CD4-positive, alpha-beta T cell treated with Interferon gamma for 1 hour (primary cell): ENCODE measurements at places on chromosomes 4 and X.

DNA sequence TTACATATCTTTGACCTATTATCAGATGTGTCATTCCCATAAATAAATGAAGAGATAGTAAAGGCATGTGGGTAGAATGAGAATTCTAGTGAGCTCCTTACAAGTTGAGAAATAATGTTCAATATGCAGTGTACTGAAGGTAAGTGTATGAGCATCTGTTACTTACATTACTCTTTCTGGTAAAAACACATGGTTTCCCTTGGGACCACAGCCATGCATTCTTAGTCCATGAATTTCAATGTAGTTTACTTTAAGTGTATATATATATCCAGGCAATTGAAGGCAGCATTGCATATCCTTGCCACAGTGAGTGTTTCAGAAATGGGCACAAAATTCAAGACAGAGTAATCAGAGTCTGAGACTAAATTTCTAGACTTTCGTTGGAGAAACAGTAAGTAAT, 277.2 kb downstream of the CXXC4 start:
- no peak for DNase-seq

- no peak for DNase-seq
These were observed 616.2 kb upstream of the AADAT start for GRCh38 chr4:170705907-170706306.

DNA sequence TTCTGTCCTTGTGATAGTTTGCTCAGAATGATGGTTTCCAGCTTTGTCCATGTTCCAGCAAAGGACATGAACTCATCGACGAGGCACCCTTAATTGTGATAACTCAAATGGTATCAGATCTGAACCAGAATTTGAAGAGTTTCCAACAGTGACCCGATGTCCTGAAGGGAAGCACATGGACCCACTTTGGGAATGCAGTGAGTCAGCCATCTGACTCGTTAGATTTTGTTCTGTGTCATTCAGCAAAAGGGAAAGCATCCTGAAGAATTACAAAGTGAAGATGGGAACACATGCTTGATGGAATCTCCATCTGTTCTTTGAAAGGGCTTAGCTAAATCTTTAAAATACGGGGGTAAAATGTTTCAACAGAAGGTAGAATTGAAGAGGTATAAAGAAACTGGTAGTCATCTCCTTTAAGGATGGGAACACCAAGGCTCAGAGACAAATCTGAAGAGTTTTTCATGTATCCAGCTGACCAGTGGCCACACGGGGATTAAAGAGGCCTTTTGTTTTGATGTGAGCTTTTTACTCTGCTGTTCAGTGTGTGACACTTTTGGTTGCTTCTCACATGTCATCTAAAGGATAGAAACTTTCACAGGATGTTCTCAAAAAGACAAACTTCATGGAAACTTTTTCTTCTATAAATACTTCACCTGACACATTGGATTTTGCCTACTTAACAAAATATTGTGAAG, 393.8 kb downstream of the INPP4B start:
- DNase-seq: no peak

DNA sequence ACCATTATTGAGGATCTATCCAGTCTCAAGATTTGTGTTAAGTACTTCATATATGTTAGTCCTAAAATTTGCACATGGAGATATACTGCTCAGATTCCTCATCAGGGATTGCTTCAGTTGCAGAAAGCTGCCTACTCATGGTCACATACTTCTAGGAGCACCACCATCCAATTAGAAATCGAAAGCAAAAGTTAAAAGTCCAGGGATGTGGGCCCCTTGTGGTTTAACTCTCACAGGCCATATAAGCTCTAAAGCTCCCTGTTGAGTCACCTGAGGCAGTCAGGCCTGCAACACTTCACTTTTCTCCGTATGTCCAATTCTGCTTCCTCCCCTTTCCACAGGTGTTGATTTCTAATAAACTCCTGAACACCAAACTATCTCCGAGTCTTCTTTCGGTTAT, 84.2 kb downstream of the CNOT6L start:
- peak; percentile 18 for DNase-seq

- no peak for DNase-seq
These were observed 17.7 kb downstream of the SPON2 start for GRCh38 chr4:1154523-1155182.

DNA sequence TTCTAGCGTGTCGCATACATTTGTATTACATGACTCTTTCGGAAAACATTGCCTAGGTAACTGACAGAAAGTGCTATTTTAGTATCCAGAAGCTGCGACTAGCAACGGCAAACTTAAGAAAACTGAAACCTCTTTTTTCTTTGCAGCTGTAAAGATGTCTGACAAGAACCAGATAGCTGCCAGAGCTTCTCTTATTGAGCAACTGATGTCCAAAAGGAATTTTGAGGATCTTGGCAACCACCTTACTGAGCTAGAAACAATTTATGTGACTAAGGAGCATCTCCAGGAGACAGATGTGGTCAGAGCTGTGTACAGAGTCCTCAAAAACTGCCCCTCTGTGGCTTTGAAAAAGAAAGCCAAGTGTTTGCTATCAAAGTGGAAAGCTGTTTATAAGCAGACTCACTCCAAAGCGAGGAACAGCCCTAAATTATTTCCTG, 9.4 kb downstream of the TCEANC start:
- DNase-seq: no peak

DNA sequence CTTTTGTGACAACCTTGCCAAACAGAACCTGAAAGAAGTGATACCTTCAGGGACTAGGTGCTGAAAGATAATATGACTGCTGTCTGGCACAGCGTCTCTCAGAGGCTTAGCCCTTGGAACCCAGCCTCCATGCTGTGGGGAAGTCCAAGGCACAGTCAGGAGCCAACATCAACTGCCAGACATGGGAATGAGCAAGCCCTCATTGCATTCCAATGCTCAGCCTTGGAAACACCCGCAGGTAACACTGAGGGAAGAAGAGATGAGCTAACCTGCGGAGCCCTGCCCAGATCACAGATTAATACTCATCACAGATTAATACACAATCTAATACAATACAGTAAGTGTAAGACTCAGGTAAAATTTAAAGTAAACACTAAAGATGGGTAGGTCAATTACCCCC, 31.5 kb downstream of the LDB2 start:
- DNase-seq: no peak

GRCh38 chr4:20831746-20832145, 131.5 kb downstream of the PACRGL start:
- no peak for DNase-seq

DNA sequence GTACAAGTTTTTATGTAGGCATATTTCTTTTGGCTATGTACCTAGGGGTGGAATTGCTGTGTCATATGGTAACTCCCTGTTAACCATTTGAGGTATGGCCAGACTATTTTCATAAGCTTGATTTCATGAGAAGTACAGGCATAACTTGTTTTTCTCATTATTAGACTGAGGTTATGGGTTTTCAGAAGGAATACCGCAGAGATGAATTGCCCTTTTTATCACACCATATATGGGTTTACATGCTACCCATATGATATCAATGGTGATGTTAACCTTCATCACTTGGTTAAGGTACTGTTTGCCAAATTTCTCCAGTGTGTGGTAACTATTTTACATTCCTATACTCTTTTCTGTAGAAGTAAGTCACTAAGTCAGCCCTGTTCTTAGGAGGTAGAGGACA, 23.5 kb downstream of the RAB40A start:
- no peak for DNase-seq

DNA sequence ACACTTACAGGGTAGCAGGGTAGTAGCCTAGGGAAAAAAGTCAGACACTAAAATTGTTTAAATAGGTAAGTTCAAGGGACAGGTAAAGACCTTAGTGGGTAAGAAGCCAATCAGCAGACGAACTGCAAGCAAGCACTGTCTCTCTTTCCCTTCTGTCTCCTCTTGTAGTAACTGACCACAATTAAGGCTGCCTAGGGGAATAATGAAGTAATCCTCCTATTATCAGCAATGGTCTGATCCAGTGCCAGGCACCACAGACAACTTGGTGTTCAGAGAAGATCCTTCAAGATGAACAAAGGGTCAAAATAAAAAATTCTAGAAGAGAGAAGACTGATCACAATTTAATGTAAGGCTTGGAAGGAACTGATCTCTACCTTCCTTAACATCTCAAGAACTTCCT, 62.9 kb downstream of the ELOVL6 start:
- no peak for DNase-seq

DNA sequence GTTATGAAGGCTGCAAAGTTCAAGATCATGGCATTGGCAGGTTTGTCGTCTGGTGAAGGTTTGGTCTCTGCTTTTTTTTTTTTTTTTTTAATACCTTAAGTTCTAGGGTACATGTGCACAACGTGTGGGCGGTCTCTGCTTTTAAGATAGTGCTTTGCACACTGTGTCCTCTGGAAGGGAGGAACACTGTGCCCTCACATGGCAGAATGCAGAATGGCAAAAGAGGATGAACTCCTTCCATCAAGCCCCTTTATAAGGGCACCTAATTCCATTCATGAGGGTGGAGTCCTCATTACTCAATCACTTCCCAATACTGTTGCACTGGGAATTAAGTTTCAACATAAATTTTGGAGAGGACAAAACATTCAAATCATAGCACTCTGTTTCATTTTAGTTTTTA, 101.4 kb downstream of the GLRA2 start:
- no peak for DNase-seq

- DNase-seq: no peak
These were observed 38.0 kb downstream of the CTBP1 start for GRCh38 chr4:1210971-1211370.

DNA sequence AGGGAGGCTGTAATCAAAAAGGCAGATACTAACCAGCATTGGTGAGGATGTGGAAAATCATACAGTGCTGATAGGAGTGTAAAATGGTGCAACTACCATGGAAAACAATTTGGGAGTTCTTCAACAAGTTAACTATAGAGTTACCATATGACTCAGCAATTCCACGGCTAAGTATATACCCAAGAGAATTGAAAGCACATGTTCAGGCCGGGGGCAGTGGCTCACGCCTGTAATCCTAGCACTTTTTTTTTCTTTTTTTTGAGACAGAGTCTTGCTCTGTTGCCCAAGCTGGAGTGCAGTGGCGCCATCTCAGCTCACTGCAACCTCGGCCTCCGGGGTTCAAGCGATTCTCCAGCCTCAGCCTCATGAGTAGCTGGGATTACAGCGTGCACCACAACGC, 15.0 kb upstream of the CD99L2 start:
- no peak for DNase-seq

- no peak for DNase-seq
These were observed 27.8 kb downstream of the FRYL start for GRCh38 chr4:48752246-48752645.

DNA sequence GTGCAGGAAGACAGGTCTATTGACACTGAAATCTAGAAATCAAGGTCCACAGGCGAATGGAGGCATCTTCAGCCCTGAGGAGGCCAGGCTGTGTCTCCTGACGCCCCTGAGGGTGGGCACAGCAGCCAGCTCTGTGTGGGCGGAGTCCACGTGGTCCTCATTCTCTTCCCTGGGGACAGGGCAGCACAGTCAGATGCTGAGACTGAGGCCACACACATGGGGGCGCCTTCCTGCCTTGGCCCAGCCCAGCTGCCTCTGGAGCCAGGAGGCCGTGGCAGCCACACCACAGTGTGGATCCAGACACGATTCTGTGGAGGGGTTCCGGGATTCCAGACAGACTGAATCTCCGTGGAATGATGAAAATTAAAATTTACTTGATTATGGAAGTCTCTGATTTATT, 20.8 kb downstream of the FGFR3 start:
- no peak for DNase-seq

GRCh38 chrX:154797006-154797405, 8.3 kb downstream of the MPP1 start:
- DNase-seq: no peak

- DNase-seq: no peak
These were observed 147.0 kb upstream of the LEF1 start for GRCh38 chr4:108315694-108316093.

- no peak for DNase-seq
These were observed 57.2 kb downstream of the CPZ start for GRCh38 chr4:8649631-8650361.

GRCh38 chrX:154433605-154434004, 3.3 kb upstream of the GDI1 start:
- no peak for DNase-seq

DNA sequence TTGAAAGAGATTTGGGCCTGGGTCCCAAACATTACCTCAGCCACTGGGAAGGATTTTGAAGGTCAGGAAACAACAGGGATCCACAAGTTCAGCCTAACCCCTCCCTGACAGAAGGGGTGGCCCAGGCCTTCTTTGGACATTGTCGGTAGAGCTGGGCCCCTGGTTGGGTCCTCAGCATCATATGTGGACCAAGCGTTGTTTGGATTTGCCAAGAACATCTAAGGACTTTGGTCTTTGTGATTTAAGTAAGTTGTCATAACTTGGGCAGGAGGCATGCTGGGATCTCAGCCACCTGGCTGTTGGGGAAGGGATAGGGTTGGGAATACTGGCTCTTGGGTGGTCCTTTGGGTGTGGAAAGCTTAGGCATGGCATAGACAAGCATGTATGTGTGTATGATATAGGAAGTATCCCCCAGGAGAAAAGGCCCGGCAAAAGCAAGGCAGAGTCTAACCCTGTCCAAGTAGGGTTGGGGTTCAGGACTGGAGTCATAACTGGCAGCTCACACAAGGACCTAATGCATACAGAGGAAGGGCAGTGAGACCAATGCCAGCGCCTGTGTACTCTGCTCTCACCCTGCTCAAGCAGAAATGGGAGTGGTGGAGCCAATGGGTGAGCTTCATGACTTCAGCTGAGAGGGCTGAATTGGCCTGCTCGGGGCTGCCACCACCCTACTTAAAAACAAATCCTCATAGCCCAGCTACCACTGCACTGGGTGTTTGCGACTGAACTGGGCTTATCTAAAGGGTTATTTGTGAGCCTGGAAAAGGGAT, 102.8 kb downstream of the RTL5 start:
- DNase-seq: no peak

DNA sequence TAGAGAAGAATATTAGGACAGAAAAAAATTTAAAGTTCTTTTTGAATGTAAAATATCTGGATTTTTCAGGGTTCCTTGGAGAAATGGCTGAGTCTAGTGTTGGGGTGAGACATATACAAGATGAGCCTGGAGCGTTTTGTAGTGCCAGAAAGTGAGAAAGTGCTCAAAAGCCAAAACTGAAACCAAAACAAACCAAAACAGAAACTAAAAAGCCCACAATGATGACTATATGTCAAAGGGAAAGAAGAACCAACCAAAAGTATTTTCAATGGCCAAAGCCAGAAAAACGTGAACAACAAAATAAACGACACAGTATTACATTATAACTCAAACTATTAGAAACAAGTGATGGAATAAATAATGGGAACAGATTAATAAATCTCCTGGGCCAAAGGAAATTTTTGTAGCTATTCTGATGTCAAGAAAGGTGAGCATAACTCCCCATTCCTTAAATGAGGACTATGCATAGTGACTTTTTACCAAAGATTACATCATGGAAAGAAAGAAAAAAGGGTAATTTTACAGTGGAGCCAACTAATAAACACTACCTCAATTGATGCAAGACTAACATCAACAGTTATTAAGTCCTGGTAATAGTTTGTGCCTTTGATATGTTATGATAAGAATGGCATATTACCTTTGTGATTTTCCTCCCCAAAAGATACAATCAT, 1137.6 kb downstream of the C4orf33 start:
- no peak for DNase-seq
